ENCODE measurements at places on chromosomes 1 and 21.

DNA sequence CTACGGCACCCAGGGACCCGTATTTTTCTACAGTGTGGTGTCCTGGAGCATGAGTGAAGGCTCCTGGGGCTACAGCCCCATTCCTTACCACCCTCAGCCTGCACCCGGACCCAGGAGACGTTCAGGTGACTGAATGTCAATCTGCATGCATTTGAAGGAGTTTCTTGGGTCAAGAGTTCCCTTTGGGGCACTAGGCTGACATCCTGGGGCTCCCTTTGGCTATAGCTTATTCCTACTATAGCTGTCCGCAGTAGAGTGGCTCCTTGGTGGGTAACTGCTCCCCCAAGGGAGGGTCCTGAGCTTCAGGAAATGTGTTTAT, 19.9 kb upstream of the LRRN2 start:
- no peak for DNase-seq

DNA sequence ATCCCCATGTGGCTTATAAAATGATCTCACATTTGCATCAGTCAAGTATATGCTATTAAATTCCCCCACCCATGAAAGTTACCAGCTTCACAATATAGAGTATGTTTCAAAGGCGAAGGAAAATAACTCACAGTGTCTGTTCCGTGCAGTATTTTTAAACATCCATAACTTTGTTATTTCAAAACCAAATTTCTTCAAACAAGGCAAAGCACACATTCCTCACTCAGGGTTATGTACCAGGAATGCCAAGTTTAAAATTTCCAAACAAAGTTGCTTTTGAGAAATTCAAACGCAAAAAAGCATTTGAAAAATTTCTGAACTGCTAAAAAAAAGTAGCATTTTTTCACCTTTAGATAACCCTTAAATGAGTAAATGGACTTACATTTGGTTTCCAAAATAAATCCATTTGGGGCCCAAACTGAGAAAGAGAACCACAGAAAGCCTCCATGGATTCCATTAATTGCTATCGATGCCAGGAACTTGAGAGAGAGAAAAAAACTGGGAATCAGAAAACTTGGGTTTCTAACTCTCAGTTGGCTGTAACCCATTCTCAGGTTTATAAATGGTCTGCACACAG, 149.5 kb downstream of the SLC30A10 start:
- DNase-seq, result no peak

DNA sequence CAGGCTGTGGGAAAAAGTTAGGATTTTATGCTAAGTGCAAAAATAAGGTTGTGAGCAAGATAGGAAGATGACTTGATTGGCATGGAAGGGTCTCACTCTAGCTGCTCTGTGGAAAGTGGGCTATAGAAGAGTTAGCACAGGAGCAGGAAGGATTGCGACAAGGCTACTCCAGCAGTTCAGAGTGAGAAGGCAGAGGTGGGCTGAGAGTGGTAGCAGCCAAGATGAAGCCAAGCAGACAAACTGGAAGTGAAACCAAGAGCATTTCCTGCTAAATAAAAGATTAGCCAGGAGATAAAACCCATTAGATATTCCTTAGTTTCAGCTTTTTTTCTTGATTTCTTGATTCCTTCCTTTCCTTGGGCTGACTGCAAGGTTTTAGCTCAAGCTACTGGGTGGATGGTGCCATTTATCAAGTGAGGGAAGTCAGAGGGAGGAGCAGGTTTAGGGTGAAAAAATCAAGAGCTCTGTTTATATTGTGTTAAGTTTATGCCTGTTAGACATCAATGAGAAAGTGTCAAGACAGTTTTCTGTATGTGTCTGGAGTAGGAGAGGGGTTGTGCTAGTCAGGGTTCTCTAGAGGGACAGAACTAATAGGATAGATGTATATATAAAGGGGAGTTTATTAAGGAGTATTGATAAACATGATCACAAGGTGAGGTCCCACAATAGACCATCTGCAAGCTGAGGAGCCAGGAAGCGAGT, 33.1 kb upstream of the ZNF644 start:
- DNase-seq, result no peak

DNA sequence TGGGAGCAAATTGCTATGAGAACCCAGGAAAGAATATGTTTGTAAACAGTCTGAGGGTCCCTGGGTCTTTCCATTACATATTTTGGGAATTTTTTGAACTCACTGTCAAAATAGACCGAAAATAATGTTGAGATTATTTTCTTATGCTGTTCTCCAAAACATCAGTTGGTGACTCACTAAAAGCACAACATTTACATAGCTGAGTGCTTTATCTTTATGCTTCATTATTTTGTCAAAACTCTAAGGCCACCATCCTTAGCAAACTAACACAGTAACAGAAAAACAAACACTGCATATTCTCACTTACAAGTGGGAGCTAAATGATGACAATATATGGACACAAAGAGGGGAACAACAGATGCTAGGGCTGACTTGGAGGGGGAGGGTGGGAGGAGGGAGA, 459.3 kb downstream of the ADGRL2 start:
- DNase-seq, result no peak

DNA sequence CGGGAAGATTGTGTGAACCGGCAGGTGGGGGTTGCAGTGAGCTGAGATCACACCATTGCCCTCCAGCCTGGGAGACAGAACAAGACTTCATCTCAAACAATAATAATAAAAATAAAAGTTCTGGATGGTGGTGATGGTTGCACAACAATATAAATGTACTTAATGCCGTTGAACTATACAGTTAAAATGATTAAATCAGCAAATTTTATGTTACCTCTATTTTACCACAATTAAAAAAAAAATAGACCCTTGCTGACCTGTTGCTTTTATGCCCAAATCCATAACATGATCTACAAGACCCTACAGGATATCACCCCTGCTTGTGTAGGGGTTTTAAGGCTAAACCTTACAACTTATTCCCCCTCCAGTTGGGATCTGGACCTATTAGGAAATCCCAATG, 11.8 kb upstream of the PDIK1L start:
- no peak for DNase-seq

GRCh38 chr1:29971703-29972102, 735.4 kb downstream of the PTPRU start:
- DNase-seq, result no peak

DNA sequence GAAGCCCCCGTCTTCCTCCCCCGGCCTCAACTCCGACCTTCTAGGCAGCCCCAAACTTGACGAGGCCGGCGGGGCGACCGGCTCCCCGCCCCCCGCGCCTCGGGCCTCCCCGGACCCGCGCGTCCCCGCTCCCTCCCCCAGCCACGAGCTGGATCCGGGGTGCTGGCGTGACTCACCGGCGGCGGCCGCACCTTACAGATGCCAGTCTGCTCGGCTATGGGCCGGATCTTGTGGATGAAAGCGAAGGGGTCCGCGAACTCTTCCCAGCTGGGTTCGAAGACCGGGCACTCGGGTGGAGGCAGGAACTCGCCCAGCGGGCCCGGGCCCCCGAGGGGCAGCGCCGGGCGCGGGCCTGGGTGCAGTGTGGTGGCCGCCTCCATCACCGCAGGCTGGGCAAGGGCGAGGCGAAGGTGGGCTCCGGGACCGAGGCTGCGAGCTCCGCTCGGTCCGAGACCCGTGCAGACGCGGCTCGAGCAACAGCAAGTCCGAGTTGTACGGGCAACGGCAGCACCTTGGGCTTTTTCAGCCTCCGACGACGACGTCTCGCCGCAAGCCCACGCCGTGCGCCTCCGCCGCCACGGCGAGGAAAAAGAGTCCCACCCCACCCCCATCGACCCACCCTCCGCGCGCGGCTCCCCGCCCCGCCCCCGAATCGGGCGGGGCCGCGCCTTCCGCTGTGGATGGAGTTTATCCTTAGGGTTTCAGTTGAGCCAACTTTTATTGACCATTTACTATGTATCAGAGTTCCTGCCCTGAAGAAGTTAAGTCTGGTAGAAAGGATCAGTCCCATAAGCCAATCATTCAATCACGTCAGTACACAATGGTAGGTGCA, at the start of gene KDM5B:
Gene KDM5B, minus strand, starts transcription at position 496 of the 832 bp plus-strand sequence. Its CDS starts 116 bp downstream, at position 380.
- peak; percentile 33 for DNase-seq

GRCh38 chr1:150068109-150068435, 496 bp downstream of the VPS45 start:
- DNase-seq, result no peak

- no peak for DNase-seq
These were observed 102.0 kb downstream of the NMNAT2 start for GRCh38 chr1:183315991-183316758.

DNA sequence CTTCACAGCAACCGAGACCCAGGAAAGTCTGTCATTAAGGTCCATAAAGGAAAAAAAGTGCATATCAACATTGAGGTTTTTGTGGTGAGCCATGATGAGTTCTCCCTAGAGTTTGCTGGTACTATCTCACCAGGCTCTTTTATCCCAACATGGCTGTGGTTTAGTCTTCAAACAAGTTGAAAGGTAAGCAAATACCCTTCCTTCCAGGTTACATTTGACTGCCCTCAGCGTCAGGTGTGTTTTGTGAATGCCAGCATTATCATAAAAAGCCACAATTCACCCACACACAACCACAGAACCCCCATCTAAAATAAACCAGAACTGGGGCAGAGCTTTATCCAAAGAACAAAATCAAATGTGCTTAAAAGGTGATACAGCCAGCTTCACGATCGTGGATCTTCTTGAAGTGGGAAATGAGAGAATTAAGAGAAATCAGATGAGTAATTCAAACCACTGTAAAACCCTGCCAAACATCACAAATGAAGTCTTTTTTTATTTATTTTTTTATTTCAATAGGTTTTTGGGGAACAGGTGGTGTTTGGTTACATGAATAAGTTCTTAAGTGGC, 64.7 kb downstream of the SETD4 start:
- no peak for DNase-seq

- DNase-seq, result peak; percentile 100
These were observed 247 bp upstream of the DOP1B start for GRCh38 chr21:36156339-36156814.

DNA sequence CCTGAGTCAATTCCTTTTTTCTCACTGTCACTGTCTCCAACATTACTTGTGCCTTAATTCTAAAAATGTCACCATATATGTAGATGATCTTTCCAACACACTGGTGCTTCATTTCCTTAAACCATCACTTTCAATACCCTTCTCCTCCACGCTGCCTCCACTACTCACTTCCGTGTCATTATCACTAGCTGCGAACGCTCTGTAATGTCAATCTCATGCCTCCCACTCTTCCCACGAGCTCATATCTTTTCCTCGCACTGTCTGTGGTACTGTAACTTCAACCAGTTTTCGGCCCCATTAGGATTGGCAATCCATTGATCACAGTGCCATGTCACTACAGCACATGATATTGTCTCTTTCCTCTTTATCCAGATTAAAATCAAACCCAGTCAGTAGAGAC, 61.6 kb downstream of the PLD5 start:
- DNase-seq, result no peak

All from stimulated activated CD8-positive, alpha-beta memory T cell treated with anti-CD3 and anti-CD28 coated beads, Interleukin-2, amount 100 ng/mL, for 1 hour (primary cell).